ENCODE measurements at places on chromosomes 6 and 20.

- DNase-seq: no peak
Measured at GRCh38 chr6:18243302-18243893, 20.9 kb downstream of the DEK start.

- no peak for DNase-seq
Measured at GRCh38 chr6:165725201-165725600, 62.2 kb upstream of the PDE10A start.

DNA sequence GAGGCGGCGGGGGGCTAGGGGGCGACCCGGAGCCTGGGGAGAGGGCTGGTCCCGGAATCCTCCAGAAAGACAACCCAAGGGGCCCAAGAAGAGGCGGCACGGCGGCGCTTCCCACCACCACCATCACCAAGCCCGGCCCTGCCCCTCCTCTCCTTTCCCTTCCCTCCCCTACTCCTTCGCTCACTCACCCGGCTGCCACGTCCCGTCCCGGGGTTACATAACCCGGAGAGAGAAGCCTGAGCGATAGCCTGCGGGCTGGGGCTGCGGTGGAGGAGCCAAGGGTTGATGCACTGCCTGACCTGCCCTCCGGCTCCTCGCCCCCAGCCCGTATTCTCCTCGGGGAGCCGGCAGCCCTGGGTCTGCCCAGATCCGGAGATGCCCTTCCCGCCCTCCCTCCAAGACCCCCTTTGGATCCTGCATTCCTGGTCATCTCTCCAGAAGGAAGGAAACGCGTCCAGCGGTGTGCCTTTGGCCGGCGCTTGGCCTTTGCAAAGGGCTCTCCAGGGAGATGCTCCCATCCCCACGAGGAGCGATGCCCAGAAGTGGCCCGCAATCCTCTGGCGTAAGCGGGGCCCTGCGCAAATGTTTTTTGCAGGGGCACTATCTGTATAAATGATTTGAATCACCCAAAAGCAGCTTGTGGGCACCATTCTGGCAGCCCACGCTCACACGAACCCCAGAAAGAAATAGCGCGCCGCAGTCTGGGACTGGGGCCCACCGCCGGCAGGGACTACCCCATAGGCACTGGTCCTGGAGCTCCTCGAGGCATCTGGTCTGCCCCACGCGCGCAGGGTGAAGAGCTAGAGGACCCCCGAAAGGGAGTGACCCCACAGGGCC is 4.6 kb upstream of the CPXM1 start:
- peak; percentile 47 for DNase-seq

DNA sequence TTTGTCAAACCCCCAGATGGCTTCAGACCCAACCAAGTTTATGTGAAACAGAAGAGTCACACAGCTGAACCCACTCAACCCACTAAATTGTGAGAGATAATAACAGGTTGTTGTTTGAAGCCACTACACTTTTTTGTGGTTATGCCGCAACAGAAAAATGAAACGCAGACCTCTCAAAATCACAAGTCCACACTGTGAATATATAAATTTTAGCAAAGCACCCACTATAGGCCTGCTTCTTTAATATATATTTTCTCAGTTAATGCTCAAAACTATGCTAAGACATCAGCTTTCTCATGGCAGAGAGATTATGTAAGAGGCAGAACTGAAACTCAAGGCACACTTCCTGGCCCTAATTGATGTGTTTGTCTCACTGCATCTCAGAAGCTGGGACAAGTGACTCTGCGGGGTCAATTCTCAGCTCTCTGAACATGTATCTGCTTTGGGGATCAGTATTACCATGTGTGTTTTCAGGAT is 27.7 kb downstream of the MAP3K5 start:
- DNase-seq: no peak

DNA sequence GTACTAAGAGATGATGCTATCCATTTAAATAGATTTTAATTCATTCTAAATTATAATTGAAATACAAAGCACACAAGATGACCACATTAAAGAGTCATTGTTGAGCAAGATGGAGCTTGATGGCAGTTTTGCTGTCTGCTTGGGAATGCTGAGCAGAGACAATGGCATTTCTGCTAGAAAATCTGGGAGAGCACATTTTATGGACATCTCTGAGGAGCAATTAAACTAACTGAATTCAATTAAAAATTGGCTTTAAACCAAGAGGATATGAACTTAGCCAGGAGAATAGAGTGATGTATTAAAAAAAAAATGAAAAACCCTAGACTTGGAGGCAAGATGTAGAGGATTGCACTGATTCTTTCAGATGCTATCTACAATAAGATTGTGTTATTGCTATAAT is 19.1 kb upstream of the ADGRB3 start:
- DNase-seq: no peak

- no peak for DNase-seq
Measured at GRCh38 chr20:61777773-61778494, 287.7 kb downstream of the TAF4 start.

DNA sequence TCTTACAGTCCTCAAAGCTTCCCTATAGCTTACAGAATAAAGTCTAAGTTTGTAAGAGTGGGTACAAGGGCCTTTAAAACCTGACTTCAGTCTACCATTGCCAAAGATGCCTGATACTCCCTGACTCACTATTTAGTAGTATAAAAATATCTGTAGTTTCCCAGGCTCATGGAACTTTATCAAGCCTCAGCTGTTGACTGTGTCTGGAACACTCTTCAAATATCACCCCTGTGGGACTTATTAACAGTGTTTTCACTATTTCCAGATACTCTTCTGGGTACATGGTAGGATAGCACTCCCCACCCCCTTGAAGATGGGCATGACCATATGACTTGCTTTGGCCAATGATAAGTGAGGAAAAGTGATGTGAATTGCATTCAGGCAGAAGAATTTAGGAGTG is 105.3 kb upstream of the TENT5A start:
- DNase-seq: no peak

- no peak for DNase-seq
Measured at GRCh38 chr20:23254034-23254433, 96.6 kb upstream of the NXT1 start.

DNA sequence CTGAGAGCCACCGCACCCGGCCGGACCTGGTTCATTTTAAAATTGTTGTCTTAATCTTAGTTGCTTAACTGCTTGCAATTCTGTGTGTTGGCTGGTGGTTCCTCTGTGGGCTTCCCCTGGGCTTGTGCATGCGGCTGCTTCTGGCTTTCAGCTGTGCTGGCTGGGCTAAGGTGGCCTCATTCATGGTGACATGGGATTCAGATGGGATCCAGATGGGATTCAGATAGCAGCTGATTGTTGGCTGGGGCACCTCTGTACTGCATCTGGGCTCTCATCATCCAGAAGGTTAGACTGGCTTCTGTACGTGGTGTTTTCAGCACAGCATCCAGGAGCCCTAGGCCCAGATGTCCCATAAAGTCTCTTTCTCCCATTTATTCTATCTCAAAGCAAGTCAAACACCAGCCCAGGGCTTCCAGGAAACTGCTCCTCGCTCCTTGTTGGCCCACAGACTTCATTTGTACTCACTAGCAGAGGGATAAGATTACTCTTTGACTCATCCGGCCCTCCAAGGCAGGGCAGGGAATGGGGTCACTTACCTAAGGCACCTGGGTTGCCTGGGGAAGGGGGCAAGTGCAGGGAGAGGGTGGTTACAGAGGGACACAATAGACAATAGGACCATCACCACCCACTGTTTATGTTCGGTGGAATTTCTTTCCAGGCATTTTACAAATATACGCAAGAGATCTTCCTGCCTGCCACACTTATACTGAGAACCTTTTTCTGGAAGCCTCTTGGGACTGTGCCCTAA is 10.2 kb upstream of the PEDS1 start:
- no peak for DNase-seq

- DNase-seq: peak; percentile 9
Measured at GRCh38 chr6:148535976-148536375, 193.3 kb downstream of the SASH1 start.

DNA sequence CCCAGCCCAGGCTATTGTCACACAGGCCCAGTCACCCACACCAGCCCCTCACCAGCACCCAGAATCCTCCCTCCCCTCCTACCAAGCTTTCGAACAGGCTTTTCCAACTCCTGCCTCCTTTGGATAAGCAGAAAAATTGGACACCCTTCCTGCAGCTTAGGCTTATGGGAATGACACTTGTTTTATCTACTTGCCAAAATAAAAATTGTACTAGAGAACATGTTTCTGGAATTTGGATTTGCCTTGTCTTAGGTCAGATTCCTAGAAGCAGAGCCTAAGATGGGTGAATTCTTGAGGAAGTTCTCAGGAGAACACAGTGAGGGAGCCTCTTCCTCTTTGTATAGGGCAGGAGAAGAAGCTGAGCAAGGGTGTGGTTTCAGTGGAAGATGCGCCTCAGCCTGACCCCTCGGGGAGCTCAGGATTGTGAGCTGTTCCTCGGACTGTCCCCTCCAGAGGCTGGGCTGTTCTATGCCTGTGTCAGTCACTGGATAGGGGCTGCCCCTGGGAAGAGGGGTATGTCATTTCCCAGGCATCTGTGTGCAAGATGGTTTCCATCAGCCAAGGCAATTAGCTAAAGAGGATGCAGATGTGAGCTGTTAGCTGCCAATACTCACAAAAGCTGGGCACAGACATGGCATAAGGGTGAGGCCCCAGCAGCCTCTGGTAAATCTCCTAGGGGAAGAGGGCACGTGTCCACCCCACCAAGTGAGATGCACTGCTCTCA is 33.9 kb downstream of the ITPR3 start:
- no peak for DNase-seq

DNA sequence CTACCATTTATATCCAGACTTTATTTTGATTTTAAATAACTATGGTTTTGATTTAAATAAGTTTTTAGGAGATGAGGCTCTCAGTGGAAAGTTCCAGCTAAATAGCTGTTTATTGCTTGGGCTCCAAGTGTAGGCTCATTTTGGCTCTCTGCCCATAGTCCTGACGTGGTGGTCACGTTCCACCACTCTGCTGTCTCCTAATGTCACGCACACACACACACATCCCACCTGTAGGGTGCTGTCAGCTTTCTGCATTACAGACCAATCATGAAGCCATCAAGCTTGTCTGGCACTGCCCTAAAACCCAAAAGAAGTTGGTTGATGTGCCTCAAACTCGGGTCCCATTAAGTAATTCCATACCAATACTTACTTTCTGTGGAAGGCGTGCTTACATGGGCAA is 45.4 kb downstream of the PANK2 start:
- DNase-seq: no peak

- no peak for DNase-seq
Measured at GRCh38 chr20:24318569-24319352, 150.7 kb upstream of the SYNDIG1 start.
